Ovary (tissue), 10 donors: ENCODE measurements at places on chromosomes 3 and 15. TPM values are rescaled to one million over a fixed set of nuclear protein-coding genes. Genes with fewer than 3 reads are reported as not detected.

DNA sequence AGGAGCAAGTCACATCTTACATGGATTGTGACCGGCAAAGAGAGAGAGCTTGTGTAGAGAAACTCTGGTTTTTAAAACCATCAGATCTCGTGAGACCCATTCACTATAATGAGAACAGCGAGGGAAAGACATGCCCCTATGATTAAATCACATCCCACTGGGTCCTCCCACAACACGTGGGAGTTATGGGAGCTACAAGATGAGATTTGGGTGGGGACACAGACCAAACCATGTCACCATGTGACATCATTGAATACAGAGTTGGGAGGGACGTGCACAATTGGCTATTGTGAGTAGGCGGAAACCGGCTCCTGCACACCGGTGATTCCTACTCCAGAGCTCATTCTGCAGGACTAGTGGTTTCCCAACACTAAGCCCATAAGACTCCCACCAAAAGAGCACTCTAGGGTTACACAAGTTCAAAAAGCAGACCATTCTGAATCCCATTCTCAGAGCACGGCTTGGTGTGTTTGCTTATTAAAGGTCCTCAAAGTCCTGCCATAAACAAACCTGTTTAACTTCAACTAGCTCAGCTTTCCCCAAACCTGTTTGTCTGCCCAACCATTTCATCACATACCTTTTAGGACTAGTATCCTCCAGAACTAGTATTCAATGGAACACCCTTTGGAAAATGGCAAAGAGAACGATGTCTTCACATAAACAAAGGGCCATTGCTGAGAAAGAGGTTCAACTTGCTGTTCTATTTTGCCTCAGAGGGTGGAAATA, 167.6 kb downstream of the TLE3 start:
- DNase-seq = no peak

DNA sequence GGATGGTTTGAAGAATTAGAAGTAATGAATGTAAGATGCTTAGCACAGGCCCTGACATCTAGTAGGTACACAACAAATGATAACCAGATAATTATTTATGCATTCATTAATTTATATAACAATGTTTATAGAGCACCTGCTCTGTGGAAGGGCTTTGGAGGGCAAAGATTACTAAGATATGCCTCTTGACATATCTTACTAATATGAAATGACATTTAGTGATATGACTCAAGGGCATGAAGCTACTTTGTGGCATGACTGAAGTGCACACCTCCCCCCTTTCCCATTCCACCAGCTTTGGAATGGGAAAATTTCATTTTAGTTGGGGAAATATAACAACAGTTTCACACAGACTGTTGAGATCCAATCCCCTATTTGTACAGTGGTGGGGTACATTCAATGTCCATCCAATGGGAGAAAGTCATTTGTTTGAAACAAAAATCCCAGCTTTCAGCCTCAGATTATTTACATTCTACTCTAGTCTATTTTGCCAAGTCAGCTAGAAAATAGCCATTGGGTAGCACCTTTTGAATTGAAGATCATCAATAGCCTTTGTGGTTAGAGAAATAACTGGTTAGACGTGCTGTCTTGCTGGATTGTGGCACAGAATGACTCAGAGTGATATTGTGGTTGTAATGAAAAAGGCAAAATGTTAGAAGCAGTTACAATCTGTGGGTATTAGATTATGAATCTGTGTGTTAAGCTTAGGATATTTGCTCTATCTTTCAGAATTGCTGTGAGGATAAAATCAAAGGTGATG, 72.9 kb downstream of the MOBP start:
- no peak for DNase-seq

- DNase-seq = no peak
These were observed 105.4 kb downstream of the CACNA1D start for GRCh38 chr3:53599771-53600170.

Gene SV2B
- not detected for total RNA-seq

Gene CHRNB4
- total RNA-seq = not detected

DNA sequence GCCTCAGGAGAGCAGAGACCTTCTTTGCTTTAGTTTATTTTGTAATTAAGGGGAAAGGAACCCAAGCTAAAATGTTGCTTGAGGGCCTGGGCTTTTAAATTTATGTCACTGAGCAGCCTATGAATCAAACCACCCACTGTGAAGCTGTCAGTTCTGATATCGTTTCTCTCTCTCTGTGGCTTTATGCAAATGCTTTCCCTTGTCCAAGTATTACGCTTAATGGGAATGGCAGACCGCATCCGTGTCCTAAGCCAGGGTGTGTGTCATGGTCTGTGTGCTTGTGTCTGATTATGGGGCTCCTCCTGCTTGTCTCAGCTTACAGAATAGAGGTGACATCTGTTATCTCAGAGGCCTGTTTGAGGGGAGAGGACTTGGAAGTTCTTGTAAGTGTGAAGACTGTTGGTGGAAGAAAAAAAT, 82.4 kb downstream of the EBLN2 start:
- DNase-seq = no peak

DNA sequence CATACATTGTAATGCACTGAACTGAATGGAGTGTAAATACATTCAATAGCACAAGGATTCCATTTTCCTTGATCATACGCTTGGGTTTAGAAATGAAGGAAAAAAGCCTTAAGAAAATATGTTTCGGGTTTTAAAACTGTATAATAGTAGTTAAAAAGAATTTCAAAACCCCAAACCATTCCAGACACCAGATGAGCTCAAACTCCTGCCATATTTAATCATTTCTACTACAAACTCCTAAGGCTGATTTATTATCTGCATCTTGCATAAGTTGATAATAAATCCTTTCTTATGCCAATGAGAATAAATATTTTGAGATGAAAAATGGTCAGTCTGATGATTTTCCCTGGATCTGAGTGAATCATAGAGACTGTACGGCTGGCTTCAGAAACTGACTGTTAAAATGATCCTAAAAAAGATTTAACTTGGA, 51.0 kb downstream of the NR1D2 start:
- no peak for DNase-seq

Gene SH3GL3
- total RNA-seq = 0.25 TPM

Gene PRTG
- total RNA-seq = 6.7 TPM

- no peak for DNase-seq
These were observed 4.9 kb upstream of the ALAS1 start for GRCh38 chr3:52193065-52193464.

Gene MEF2A
- total RNA-seq = 82.7 TPM

Gene GADL1
- total RNA-seq = 0.24 TPM

DNA sequence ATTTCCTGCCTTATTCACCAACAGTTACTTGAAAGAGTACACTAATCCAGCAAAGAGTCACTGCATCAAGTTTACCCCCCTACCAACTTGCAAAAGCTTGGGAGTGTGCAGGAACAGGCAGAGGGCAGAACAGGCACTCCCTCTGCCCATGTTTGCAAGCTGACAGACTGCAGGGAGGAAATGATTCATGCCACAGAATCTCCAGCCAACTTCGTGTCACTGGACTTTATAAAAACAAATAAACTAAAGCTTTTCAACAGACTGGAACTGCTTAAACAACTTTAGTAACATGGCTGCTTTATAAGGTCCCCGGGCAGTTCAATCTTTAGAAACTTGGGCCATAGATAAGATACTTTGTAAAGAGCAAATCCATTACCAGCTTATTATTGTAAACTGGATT, 129.5 kb downstream of the THRB start:
- DNase-seq = no peak

Gene CFAP100
- total RNA-seq = 21.3 TPM

DNA sequence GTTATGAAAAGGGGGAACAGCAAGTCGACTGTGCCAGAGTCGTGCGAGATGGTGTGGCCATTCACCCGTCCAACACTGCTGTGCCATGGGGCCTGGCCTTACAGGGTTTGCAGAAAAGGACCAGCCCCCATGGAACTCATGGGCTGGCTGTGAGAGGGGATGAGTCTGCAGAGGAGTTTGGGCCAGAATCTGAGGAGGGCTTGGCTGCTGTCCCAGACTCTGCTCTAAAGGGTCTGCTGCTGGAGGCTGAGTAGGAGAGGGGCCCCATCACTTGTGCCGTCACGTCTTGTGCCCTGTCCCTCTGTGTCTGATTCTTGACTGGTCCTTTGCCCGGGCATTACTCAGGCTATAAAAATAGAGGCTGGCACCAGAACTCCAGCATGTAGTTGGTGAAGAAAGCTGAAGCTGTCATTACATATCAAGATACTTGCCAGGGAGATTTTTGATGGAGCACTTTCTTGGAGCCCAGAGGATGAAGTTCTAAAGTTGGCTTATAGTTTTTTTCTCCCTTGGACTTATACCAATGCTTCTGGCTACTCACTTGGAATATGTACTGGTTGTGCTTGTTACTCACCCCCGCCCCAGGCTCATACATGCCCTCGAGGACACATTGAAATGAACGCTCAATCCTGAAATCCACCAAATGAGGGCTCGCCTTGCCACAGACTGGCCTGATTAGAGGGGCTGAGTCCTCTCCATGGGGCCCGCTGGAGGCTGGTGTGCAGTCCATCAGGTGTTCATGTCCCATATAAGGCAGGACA, 10.2 kb downstream of the PXYLP1 start:
- DNase-seq = no peak

GRCh38 chr3:128322030-128323022, 144.4 kb downstream of the DNAJB8 start:
- DNase-seq = peak; percentile 21

GRCh38 chr3:193310914-193311723, 67.4 kb downstream of the ATP13A5 start:
- DNase-seq = no peak

GRCh38 chr3:117633207-117633606, 923.6 kb downstream of the TUSC7 start:
- no peak for DNase-seq

- DNase-seq = no peak
These were observed 50.5 kb downstream of the GRIP2 start for GRCh38 chr3:14489641-14490040.

DNA sequence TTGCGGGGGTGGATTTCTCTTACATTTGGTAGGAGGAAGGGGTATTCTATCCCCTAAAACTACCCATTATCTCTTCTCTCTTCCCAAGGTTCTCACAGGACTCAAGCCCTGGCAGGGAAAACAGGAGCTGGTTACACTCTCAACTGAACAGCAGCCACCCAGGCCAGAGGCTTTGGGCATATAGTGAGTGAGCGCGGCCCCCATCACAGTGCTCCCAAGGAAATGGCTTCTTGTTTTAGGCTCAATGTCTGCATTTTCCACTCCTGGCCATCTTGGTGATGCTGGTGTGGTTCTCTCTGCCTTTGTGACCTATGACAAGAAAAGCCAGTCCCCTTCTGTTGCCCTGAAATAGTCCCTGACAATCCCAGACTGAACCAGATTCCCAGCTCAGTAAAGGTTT, 50.1 kb downstream of the WDR76 start:
- no peak for DNase-seq

- no peak for DNase-seq
These were observed 35.4 kb downstream of the TPM1 start for GRCh38 chr15:63077952-63078351.

- no peak for DNase-seq
These were observed 100.1 kb downstream of the VGLL3 start for GRCh38 chr3:86890741-86891396.

Gene GABPB1
- total RNA-seq = 14.7 TPM

Gene P2RY1
- 7.2 TPM for total RNA-seq

DNA sequence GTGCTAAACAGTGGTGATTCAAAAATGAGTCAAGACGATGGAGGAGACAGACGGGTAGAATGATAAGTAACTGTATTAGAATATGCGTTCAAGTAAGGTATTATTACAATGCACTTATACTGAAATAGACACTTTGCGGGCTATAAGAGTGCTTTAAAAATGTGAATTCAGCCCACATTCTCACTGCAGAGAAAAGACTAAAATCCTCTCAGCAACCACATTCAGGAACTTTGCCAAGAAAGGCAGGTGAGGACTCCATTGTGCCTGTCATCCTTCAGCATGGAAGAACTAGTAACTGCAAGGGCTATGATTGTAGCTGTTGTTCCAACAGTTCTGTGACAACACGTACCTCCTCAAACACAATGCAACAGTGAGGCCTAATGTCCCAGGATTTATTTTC, 272.0 kb downstream of the RORA start:
- DNase-seq = no peak

Gene RPL29
- 1,999 TPM for total RNA-seq

- no peak for DNase-seq
These were observed 276.6 kb downstream of the UACA start for GRCh38 chr15:70486451-70487386.

- no peak for DNase-seq
These were observed 44.8 kb downstream of the ISL2 start for GRCh38 chr15:76381366-76381765.

DNA sequence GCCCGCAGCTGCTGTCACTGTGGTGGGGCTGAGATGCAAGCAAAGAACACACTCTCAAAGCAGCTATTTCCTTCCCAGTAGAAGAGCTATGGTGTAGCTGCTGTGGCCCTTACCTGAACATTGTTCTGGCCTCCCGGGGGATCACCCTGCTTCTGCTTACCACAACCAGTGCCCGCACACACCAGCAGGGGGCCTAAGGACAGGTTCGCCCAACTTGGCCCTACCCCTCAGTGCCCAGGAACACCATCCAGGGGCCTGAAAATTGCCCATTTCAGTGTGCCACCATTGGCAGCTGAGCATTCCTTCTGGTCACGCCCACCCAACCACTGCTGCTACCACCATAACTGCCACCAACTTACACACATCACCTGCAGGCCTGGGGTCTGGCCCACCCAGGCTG, 113.0 kb downstream of the TP63 start:
- no peak for DNase-seq

DNA sequence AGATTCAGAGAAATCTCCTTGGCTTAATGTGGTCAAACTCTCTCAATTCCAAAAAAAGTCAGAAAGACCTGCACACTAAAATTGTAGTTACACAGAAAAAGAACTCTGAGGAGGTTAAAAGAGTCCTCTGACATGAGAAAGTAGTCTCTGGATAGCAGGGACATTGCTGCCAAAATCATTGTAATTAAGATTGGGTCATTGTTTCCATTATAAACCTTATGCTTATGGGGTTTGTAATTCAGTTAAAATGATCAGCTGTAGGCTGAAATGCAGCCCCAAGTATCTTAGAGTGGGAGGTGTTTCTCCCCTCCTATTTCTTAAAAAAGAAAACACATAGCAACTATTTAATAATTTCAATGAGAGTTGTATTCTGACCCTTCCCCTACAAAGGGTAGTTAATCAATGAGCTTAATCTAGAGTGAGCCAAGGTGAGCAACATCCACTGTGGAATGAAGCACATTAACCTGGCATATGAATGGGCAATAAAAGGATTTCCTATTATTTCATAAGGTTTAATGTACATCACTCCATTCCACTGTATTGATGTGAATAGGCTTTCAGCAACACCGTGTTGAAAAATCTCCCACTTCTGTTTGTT, 406.9 kb downstream of the TIGIT start:
- no peak for DNase-seq

Gene NEIL1
- 31.2 TPM for total RNA-seq

GRCh38 chr3:169310184-169310939, 353.1 kb downstream of the MECOM start:
- DNase-seq = no peak

- peak; percentile 66 for DNase-seq
These were observed 36.8 kb downstream of the MUC4 start for GRCh38 chr3:195774917-195775316.

GRCh38 chr3:164657631-164658030, 420.7 kb downstream of the SI start:
- DNase-seq = no peak
